K562 (cell line): ENCODE measurements at places on chromosomes 16 and 17. TPM values are rescaled to one million over a fixed set of nuclear protein-coding genes. Genes with fewer than 3 reads are reported as not detected.
A peak's percentile ranks its signal among the peaks of the same experiment; 100 is the strongest.

Gene VPS9D1
- total RNA-seq, result 3.1 and 3.7 TPM in 2 replicates

- no peak for DNase-seq
- no peaks in the 10 kb centered on the region for H3K27me3 ChIP-seq
- no peaks in the 10 kb centered on the region for H3K36me3 ChIP-seq
- H3K4me3 ChIP-seq, result no peak overlapping the region
- no peak overlapping the region for H3K27ac ChIP-seq
Observed at GRCh38 chr17:7646457-7646856, 4.3 kb upstream of the ATP1B2 start.

Gene SLC5A10
- not detected in 2 replicates for total RNA-seq

DNA sequence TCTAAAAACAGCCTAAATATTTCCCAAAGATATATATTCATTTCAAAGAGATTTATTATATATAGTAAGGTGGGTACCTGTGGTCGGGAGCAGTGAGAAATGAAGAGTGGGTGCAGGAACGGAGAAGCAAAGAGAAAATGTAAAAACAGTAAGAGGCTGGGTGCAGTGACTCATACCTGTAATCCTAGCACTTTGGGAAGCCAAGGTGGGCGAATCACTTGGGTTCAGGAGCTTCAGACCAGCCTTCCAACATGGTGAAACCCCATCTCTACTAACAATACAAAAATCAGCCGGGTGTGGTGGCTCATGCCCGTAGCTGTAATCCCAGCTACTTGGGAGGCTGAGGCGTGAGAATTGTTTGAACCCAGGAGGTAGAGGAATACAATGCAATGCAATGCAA, 257.1 kb downstream of the BCAS3 start:
- no peaks in the 10 kb centered on the region for H3K36me3 ChIP-seq
- no peaks in the 10 kb centered on the region for H3K4me1 ChIP-seq

DNA sequence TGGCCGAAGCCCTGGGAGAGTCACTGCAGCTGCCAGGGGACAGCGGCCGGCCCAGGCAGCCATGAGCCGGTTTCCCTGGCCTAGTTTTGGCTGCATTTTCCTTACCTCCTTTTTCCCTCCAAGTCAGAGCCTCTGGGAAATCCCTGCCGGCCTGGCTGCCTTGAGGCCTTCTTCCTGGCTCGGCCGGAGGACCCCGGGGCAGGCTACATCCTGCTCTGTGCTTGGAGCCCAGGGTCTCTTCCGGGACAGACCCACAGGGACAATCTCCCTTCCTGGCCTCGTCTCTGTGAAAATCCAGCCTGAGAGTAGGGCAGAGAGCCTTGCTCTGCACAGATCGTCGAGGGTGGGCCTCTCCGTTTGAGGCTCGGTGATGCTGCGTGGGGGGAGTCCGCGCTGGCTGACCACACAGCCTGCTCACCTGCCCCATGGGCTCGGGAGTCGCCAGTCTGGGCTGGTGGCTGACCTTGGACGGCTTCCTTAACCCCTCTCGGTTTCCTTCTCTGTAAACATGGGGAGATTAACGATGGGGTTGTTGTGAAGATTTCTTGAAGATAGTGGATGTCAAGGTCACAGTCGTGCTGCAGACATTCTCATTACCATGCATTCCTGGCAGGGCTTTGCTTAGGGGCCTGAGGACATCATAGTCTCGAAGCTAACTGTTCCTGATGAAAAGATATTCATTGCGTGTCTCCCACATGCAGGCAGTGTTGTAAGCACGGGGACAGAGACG, 34.8 kb upstream of the CIBAR2 start:
- H3K4me3 ChIP-seq, result no peak overlapping the region
- no peaks in the 10 kb centered on the region for H3K36me3 ChIP-seq
- H3K27ac ChIP-seq, result no peak overlapping the region
- DNase-seq, result no peak
- H3K27me3 ChIP-seq, result peaks cover 29% of the 10 kb centered on the region

DNA sequence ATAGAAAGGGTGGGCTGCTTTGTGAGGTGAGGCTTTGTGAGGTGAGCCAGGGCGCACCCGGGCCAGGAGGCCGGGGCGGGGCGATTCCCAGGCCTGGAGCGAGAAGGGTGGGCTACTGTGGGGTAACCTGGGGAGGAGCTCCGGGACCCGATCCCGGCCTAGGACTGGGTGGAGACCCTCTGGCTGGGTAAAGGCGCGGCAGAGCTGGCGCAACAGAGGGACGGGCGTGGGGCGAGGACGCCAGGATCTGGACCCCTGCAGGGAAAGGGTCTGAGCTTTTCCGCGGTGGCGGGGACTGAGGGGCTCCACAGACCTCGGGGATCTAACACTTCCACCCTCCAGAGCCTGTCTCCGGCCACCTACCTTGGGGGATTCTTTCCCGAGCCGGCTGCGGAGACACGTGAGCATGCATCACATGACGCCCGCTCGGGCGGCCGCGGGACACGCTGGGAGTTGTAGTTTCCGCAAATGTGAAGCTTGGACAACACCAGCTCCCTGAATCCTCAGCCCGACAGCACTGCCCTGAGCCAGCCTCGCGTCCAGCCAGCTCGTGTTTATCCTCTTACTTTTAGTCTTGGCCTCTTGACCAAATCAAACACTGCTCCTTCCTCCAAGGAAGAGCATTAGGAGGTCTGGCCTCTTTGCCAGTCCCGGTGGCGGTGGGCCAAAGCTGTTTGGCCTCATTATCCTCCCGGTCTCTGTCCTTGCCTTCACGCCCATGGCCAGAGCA, at the start of gene SLC38A7:
Gene SLC38A7 (minus strand): TSS at position 417 of the 730 bp plus-strand sequence. CDS start 4,644 bp downstream, outside the sequence.
- peak; percentile 87 for DNase-seq
- no peaks in the 10 kb centered on the region for H3K27me3 ChIP-seq
- H3K27ac ChIP-seq, result peak within 1 kb of the TSS; percentile 50
- peak within 1 kb of the TSS; percentile 76 for H3K4me3 ChIP-seq
- H3K4me1 ChIP-seq, result peaks cover 4% of the 10 kb centered on the region; the same call in 1 of the 3 replicates

DNA sequence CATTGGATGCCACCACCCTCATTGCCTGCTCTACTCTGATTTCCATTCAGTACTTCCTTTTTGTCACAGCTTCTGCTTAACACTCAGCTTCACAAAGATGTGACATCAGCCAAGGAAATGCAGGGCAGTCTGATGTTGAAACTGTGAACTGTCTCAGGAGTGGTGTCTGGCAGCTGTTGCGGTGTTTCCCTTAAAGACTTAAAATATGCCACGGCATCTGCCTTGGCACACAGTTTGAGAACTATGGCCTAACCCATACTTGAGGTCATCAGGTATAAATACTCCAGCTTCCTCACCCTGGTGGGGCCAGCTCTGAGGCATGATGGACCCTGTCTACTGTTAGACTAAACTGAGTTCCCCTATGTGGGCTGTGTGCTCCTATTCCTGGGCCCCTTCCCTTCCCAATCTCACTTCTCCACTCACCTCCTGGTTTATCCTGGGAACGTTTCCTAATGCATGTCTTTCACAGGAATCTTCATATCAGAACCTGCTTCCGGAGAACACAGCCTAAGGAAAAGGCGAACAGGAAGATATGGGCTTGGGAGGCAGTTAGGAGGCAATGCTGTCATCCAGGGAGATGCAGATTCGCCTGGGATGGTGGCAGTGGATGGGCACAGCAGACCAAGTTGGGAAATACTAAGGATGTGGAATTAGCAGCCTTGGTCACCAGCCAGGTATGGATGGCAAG, 96.5 kb downstream of the WSCD1 start:
- DNase-seq, result no peak
- H3K27ac ChIP-seq, result no peak overlapping the region
- no peak overlapping the region for H3K4me3 ChIP-seq
- H3K27me3 ChIP-seq, result peaks cover 4% of the 10 kb centered on the region; the same call in 1 of the 2 replicates
- H3K36me3 ChIP-seq, result no peaks in the 10 kb centered on the region
- no peaks in the 10 kb centered on the region for H3K4me1 ChIP-seq

- H3K36me3 ChIP-seq, result no peaks in the 10 kb centered on the region
- peak overlapping the region; percentile 31 for H3K4me3 ChIP-seq
- peaks cover 16% of the 10 kb centered on the region; the same call in 2 of the 3 replicates for H3K27me3 ChIP-seq
- H3K4me1 ChIP-seq, result peaks cover 15% of the 10 kb centered on the region
Observed at GRCh38 chr17:50056217-50056960, 479 bp downstream of the ITGA3 start.

Gene CCL17
- not detected in 2 replicates for total RNA-seq

GRCh38 chr16:85445064-85445778, 167.9 kb upstream of the GSE1 start:
- peak; percentile 52 for DNase-seq
- H3K36me3 ChIP-seq, result no peaks in the 10 kb centered on the region
- no peak overlapping the region for H3K27ac ChIP-seq
- no peaks in the 10 kb centered on the region for H3K27me3 ChIP-seq
- H3K4me1 ChIP-seq, result peaks cover 73% of the 10 kb centered on the region

DNA sequence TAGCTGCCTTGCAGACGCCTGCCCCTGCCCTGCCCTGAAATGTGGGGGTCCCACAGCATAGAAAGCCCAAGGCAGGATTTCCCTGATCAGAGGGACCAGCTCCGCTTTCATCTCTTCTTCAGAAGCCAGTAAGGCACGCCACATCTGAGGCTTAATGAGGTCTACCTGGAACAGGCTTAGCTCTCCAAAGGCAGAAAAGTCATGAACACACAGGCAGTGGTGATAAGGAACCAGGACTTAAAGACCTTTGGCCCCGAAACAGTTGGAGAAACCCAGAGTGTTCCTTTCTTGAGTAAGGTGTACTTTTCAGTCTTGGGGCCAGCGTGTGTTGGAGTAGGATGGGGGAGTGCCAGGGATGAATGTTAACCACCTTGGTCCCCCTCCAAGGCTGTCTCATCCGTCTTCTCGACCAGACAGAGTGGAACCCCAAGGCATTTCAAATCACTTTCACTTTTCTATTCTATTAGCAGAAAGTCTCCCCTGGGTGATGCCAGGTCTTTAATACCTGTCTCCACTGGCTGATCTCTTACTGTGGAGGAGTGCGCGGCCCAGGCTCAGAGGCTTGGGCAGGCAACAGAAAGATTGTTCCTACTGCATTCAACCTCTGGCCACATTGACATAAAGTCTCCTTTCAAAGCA, 43.9 kb downstream of the TMEM186 start:
- H3K27me3 ChIP-seq, result peaks cover 14% of the 10 kb centered on the region
- DNase-seq, result no peak
- H3K4me3 ChIP-seq, result no peak overlapping the region
- no peaks in the 10 kb centered on the region for H3K4me1 ChIP-seq
- no peak overlapping the region for H3K27ac ChIP-seq

Gene PRSS21
- total RNA-seq, result 113 and 121 TPM in 2 replicates

- H3K27me3 ChIP-seq, result no peaks in the 10 kb centered on the region
- no peak for DNase-seq
- H3K4me3 ChIP-seq, result no peak overlapping the region
- H3K36me3 ChIP-seq, result no peaks in the 10 kb centered on the region
- H3K4me1 ChIP-seq, result no peaks in the 10 kb centered on the region
Observed at GRCh38 chr17:55444471-55445441, 23.1 kb upstream of the MMD start.

- H3K36me3 ChIP-seq, result no peaks in the 10 kb centered on the region
- H3K27ac ChIP-seq, result no peak overlapping the region
- no peak overlapping the region for H3K4me3 ChIP-seq
- H3K4me1 ChIP-seq, result no peaks in the 10 kb centered on the region
- H3K27me3 ChIP-seq, result peaks cover 26% of the 10 kb centered on the region
- DNase-seq, result no peak
Observed at GRCh38 chr16:22661161-22661647, 150.5 kb downstream of the NPIPB5 start.

- H3K27ac ChIP-seq, result no peak overlapping the region
- no peaks in the 10 kb centered on the region for H3K36me3 ChIP-seq
- H3K4me1 ChIP-seq, result peaks cover 26% of the 10 kb centered on the region
- no peak overlapping the region for H3K4me3 ChIP-seq
Observed at GRCh38 chr17:31554930-31555329, 163.5 kb downstream of the RAB11FIP4 start.

GRCh38 chr16:9091867-9092281, 430 bp downstream of the HAPSTR1 start:
- H3K4me1 ChIP-seq, result peaks cover 20% of the 10 kb centered on the region
- H3K27ac ChIP-seq, result peak overlapping the region; percentile 93
- peak overlapping the region; percentile 95 for H3K4me3 ChIP-seq
- H3K36me3 ChIP-seq, result peaks cover 43% of the 10 kb centered on the region
- DNase-seq, result no peak
- no peaks in the 10 kb centered on the region for H3K27me3 ChIP-seq

Gene CYGB
- 0.13 and 0.24 TPM in 2 replicates for total RNA-seq

Gene ABCA9
- total RNA-seq, result not detected in 2 replicates

Gene TMED6
- 0.51 TPM in 1 of 2 replicates, not detected in the other for total RNA-seq

DNA sequence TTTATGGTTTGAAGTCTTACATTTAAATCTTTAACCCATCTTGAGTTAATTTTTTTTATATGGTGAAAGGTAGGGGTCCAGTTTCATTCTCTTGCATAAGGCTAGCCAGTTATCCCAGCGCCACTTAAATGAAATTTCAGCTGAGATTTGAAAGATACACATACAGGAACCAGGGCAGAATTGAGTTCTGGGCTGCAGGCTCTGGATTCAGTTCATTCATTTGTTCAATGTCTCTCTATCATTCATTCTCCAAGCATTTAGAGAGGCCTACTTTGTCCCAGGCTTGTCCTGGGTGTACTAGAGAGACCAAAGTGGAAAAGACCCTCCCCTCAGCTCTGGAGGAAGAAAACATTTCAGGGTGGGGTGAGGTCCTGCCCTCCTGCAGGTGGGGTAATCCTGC, 577 bp upstream of the TRIM72 start:
- H3K27ac ChIP-seq, result no peak overlapping the region
- no peaks in the 10 kb centered on the region for H3K27me3 ChIP-seq
- H3K4me1 ChIP-seq, result no peaks in the 10 kb centered on the region; the same call in 1 of the 3 replicates
- H3K36me3 ChIP-seq, result no peaks in the 10 kb centered on the region

Gene SCNN1B
- not detected in 2 replicates for total RNA-seq

- H3K4me1 ChIP-seq, result no peaks in the 10 kb centered on the region
- H3K27ac ChIP-seq, result no peak overlapping the region
- peaks cover 6% of the 10 kb centered on the region; the same call in 1 of the 3 replicates for H3K27me3 ChIP-seq
Observed at GRCh38 chr17:62852195-62852594, 44.1 kb upstream of the MARCHF10 start.

- no peaks in the 10 kb centered on the region; the same call in 2 of the 3 replicates for H3K27me3 ChIP-seq
- no peak overlapping the region for H3K4me3 ChIP-seq
- peak; percentile 48 for DNase-seq
- no peaks in the 10 kb centered on the region for H3K36me3 ChIP-seq
Observed at GRCh38 chr17:6843241-6843880, 11.8 kb upstream of the TEKT1 start.

GRCh38 chr16:77748421-77749005, 26.2 kb downstream of the NUDT7 start:
- peaks cover 3% of the 10 kb centered on the region; the same call in 1 of the 3 replicates for H3K27me3 ChIP-seq
- DNase-seq, result no peak
- H3K36me3 ChIP-seq, result no peaks in the 10 kb centered on the region
- H3K27ac ChIP-seq, result no peak overlapping the region
- H3K4me3 ChIP-seq, result no peak overlapping the region

- H3K36me3 ChIP-seq, result peaks cover 85% of the 10 kb centered on the region; the same call in 2 of the 3 replicates
- H3K4me1 ChIP-seq, result no peaks in the 10 kb centered on the region; the same call in 1 of the 2 replicates
- H3K27me3 ChIP-seq, result no peaks in the 10 kb centered on the region
- no peak overlapping the region for H3K27ac ChIP-seq
- no peak overlapping the region for H3K4me3 ChIP-seq
Observed at GRCh38 chr16:15034266-15035162, 21.4 kb downstream of the NTAN1 start.

Gene ZFP3
- total RNA-seq, result 0.04 TPM in 1 of 2 replicates, not detected in the other

DNA sequence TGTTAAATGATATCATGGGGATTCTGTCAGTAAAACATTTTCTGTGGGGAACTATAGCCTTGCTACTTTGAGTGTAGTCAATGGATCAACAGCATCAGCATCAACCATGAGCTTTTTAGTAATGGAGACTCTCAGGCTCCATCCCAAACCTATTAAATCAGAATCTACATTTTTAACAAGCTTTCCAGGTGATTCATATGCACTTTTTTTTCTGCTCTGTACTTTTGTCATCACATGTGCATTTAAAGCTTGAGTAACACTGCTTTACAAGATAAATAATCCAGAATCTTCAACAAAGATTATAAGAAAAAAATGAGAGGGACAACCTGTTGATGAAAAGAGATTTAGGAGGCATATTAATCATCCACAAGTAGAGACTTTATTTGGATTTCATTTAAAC, 23.5 kb downstream of the NUP93 start:
- no peaks in the 10 kb centered on the region for H3K4me1 ChIP-seq
- no peak overlapping the region for H3K4me3 ChIP-seq
- H3K27ac ChIP-seq, result no peak overlapping the region
- no peak for DNase-seq
- H3K27me3 ChIP-seq, result no peaks in the 10 kb centered on the region
